ENCODE measurements at places on chromosomes 4 and X.
A peak's percentile ranks its signal among the peaks of the same experiment; 100 is the strongest.

- no peak for DNase-seq
Observed at GRCh38 chr4:86294883-86295282, 65.0 kb downstream of the MAPK10 start.

DNA sequence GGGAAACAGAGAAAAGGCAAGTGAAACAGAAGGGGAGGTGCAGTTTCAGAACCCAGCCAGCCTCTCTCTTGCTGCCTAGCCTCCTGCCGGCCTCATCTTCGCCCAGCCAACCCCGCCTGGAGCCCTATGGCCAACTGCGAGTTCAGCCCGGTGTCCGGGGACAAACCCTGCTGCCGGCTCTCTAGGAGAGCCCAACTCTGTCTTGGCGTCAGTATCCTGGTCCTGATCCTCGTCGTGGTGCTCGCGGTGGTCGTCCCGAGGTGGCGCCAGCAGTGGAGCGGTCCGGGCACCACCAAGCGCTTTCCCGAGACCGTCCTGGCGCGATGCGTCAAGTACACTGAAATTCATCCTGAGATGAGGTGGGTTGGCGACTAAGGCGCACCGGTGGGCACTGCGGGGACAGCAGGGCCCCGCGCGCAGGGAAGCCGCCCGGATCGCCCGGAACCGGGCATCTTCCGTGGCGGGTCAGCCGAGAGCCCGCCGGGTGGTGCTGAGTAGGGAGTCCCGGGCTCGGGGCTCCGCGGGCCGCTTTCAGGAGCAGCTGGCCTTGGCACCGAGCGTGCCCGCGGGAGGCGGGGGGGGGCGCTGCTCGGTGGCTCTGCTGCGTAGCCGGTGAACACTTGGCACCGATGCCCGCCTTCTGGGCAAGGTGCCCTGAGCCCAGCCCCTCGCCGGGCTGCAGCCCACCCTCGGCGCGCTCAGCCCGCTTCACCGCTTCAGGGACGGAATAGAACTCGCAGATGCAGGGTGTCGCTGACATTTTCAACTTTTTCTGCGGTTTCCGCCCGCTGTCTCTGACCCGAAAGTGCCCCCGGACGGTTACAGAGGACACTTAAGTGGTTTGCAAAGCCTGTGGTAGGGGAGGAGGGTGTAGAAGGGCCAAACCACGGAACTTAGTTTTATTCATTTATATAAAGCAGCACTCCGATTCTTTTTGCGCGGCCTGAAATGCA lies at the start of gene CD38:
Gene CD38, plus strand, starts transcription at position 40 of the 953 bp plus-strand sequence. Its CDS starts 87 bp downstream, at position 127.
- DNase-seq = peak; percentile 47

- no peak for DNase-seq
Observed at GRCh38 chr4:48162162-48162561, 28.1 kb upstream of the TXK start.

DNA sequence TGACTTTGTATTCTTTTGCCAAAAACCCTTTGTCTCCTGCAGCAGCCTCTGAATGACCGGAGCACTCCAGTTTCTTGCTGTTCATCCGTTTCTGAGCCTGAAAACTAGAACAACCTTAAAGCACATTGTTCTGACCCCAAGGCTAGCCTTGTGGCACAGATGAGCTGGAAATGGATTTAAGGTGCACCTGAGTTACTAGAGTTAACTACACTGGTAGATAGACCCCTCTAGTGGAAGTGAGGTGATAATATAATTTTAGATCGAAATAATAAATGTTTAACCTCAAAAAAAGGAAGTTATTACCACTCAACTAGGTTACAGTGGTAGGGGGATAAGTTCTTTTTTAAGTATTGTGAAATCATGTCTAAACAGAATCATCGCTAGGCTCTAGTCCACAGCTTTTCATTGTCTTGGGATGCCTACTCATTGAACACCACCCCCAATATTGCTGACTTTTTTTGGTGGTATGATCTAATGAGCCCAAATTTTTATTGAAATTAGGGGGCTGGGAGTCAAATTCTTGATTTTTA lies 2.7 kb downstream of the PLS3 start:
- DNase-seq = peak; percentile 31

- no peak for DNase-seq
Observed at GRCh38 chrX:69094977-69095669, 70.1 kb downstream of the PJA1 start.

Measured in globus pallidus (tissue), 1 donor.